ENCODE measurements at places on chromosomes 7 and 10.
A peak's percentile ranks its signal among the peaks of the same experiment; 100 is the strongest.

DNA sequence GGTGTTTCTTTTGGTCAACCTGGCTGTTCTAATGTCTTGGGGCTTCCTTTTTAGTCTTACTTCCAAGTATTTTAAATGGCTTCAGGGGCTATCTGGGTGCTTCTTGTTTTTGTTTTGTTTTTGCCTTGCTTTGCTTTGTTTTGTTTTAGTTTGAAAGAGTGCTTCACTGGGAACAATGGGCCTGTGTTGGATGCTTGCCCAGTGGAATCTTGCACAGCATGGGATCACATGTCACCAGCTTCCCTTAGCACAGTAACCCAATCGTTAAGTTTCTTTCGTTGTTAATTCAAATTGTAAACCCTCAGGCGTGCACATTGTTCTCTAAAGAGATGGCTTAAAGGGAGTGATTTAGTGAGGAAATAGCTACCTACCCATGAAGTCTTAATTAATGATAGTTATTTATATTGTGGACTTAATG is 8.9 kb downstream of the COL17A1 start:
- DNase-seq, result no peak

DNA sequence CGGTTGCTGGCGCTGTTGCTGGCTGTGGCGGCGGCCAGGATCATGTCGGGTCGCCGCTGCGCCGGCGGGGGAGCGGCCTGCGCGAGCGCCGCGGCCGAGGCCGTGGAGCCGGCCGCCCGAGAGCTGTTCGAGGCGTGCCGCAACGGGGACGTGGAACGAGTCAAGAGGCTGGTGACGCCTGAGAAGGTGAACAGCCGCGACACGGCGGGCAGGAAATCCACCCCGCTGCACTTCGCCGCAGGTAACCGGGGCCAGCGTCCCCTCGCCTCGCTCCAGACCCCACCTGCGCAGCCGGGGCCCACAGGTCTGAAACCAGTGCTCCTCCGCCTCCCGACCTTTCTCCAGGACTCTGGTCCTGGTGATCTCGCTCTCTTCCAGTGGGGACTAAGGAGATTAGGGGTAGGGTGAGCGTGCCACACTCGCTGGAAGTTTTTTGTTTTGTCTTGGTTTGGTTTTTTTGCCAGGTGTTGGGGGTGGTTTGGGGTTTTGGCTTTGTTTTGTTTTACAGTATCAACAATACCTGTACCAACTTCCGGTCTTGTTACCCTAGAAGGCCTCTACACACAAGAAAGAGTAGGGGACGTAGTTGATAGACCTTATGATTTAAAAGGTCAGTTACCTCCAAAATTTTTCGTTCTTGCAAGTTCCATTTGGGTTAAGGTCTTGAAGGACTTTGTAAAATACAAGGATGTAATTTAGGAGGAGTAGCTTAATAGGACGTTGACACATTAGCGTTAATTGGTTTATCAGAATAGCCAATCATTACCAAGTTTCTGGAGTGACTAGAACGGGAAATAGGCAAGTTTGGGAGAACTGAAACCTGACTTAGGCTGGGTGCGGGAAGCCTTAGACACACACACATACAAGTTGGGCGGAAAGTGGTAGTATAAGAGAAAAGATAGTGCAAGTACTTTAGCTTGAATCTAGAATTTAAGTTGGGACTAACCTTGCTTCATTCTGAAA is 704 bp downstream of the TNKS2 start:
- DNase-seq, result peak; percentile 42

DNA sequence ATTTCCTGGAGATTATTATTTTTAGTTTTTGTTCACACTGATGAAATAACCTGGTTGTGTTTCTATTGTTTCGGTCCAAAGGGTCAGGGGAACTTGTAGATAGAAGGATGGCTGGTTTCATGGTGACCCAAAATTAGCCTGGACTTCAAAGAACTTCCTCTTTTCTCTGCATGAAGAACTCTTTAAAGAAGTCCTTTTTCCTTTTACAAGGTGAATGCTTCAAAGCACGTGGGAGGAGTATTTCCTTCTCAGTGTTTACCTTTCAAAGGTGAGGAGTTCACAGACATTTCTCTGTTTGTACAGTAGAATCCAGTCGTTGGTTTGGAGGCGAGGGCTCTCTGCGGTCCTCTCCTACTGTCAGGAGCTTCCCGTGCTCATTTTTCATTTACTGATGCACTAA is 561.7 kb downstream of the GATA3 start:
- DNase-seq, result no peak

GRCh38 chr7:35036361-35037171 is 719 bp downstream of the DPY19L1 start:
- peak; percentile 10 for DNase-seq

DNA sequence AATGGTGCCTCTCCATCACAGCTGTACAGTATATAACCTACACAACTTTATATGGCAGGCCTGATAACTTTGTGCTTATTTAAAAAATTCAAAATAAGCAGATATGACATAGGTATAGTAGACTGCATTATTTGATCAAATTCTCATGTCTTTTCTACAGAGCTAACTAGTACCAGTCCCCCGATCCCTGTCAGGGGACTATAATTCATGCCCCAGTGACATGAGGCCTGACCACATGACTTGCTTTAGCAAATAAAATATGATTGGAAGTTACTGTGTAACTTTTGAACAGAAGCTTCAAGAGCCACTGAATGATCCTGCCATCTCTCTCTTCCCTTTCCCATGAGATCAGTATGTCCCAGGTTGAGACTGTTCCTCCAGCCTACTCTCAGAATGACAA is 49.2 kb upstream of the WNT2 start:
- no peak for DNase-seq

GRCh38 chr10:34800624-34801023 is 14.5 kb downstream of the PARD3 start:
- no peak for DNase-seq

DNA sequence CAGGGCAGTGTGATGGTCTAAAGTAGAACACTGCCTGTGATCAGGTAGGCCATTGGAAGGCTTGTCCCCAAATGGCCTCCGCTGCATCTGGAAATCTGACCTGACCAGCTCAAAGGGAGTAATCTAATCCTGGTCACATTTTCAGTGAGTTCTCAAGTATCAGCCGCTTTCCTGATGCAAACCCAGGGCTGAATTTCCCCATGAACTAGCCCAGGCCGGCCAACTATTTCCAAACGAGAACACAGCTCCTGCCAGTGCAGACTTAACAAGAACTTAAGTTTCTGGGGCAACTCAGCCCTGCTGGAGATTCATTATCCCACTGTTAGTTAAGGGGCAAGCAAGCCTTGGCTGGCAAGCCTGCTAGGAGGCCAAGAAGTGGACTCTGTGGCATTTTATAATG is 59.6 kb upstream of the FAM180A start:
- DNase-seq, result no peak

- DNase-seq, result no peak
These were observed 148.5 kb downstream of the MAPK8 start for GRCh38 chr10:48455055-48455391.

DNA sequence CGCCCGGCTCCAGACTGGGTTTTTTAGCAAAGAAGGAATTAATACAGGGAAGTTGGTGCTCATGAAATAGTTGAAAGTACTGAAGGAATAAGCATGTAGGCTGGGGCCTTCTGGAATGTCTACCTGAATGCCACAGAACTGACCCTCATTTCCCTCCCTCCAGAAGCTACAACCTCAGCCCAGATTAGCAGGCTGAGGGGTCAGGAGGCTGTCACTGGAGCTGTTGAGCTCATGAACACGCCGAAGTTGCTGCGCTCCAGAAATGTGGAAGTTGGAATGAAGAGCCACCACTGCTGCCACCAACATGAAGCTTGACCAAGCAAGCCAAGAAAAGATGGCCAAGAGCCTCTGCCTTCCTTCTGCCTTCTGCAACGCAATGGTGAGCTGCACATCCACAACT is 52.2 kb upstream of the KMT2E start:
- no peak for DNase-seq

GRCh38 chr7:27191161-27191731 is 6.2 kb upstream of the HOXA11 start:
- DNase-seq, result no peak

DNA sequence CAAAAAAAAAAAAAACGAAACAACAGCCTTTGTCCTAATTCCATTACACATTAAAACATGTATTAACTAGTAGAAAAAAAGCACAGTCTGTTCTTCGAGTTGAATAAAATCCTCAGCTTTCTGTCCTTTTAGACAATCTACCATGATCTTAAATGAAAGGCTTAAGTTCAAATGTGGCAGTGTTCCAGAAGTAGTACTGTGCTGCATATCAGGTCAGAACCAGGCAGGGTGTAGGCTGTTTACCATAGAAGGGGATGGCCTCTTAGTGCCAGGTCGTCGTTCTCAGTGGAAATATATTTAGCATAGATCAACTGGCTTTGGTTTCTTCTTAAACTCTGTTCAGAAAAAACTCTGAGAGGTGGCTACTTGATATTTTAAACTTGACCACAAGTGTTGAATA is 612.0 kb downstream of the CNTNAP2 start:
- no peak for DNase-seq

GRCh38 chr7:142645777-142646176 is 103.5 kb upstream of the PRSS1 start:
- no peak for DNase-seq

DNA sequence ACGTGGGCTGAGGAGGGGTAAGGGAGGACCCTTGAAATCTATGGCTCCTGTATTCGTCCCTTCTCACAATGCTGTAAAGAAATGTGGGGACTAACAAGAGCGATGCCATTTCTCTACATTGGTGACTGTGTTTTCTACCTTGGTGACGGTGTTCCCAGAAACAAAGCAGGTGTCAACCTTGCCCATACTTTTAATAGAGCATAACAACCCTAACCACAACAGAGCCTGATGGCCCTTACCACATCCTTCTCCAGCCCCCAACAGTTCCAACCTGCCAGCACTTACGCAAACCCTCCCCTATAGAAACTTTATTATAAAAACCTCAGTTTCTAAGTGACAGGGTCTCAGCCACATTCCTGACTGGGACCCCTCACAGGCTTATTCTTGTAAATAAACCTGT is 28.2 kb upstream of the ADCYAP1R1 start:
- DNase-seq, result peak; percentile 36

DNA sequence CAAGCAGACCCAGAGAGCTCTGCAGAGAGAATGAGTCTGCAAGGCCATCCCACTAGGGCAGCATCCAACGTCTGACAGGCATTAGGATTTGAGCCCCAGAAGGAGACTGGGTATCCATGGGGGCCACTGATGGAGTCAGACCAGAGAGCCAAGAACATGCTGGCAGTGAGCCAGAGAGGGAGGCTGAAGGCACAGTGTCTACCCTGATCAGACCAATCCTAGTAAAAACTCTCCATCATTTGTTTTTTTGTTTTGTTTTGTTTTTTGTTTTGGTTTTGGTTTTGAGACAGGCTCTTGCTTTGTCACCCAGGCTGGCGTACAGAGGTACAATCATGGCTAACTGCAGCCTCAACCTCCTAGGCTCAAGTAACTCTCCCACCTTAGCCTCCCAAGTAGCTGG is 133.1 kb upstream of the LYZL2 start:
- DNase-seq, result no peak

GRCh38 chr10:3031490-3031889 is 35.9 kb upstream of the PFKP start:
- no peak for DNase-seq

DNA sequence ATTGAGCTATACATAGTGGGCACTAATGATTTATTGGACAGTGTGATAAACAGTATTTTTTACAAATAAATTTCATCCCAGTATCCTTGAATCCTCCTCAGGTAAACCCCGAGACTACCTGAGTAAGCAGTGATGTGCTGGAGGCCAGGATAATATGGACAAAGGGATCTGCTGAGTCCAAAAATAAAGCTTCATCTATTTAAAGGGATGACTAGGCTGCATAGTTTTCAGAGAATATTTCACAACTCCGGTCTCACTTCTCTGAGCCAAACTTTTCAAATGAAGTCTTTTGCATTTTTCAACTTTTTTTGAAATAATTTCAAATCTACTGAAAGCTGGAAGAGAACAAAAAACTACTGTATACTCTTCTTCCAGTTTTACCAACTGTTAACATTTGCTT is 2.5 kb downstream of the ACTR3B start:
- no peak for DNase-seq

DNA sequence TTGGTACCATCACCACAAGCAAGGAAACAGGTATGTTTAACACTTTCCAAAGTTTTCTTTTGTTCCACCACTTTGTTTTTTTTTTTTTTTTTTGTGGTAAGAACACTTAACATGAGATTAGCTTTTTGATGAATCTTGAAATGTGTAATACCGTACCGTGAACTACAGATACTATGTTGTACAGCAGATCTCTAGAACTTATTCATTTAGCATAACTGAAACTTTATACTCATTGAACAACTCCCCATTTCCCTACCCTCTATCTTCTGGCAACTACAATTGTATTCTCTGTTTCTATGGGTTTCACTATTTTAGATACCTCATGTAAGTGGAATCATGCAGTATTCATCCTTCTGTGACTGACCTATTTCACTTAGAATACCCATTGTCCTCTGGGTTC is 162.7 kb upstream of the ITGB1 start:
- DNase-seq, result no peak

DNA sequence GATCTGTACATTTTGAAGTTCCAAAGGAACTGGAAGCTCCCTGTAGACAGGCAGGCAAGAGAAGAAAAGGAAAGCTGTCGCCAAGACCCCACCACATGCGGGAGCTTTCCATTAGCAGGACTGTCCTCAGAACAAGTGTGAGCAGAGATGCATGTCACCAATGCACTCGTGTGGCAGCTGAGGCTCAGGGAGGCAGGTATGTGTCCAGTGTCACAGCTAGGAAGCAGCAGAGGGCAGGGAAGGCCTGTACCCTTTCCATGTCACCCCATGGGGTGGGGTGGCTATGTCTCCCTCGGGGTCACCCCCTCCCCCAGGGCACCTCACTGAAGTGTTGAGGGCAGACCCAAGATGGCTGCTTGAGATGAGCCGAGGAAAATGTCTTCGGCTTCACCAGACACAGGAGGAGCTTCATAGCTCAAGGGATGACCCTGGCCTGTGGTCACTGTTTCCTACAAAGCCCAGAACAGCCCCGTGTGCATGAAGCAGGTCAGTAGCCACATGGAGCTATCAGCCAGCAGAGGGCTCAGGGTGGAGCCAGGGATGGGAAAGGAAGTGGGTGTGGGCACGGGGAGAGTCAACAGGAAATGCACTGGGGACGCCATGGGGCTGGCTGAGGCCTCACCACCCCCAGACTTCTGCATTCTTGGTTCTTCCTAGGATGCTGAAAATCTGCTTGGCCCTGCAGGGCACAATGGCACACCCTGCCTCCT is 96.6 kb downstream of the FAM53B start:
- DNase-seq, result peak; percentile 73

- DNase-seq, result peak; percentile 1
These were observed 613 bp downstream of the USP6NL start for GRCh38 chr10:11610826-11611247.

- DNase-seq, result no peak
These were observed 64.9 kb upstream of the PPIF start for GRCh38 chr10:79282388-79282787.

Measured in CD4-positive, alpha-beta T cell (primary cell).